ENCODE measurements at places on chromosomes 7 and 10.
A peak's percentile ranks its signal among the peaks of the same experiment; 100 is the strongest.

GRCh38 chr7:16875861-16876260 is 5.9 kb downstream of the AGR3 start:
- DNase-seq: no peak

DNA sequence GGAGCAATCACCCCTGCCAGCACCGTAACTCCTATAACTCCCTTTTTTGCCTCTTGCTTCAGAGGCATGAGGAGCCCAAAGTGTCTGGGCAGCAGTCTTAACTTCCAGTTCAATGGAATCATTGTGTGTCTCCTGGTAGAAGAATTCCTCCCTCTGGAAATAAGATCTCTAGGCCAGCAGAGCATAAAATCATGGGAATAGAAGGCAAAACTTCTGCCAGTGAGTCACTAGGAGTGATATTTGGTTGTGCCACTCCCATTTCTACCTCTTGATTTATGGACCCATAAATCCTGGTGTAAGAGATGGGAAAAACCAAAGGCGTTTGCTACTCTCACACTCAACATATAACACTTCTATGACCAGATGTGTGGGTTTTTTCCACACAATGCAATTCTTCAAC is 104.9 kb upstream of the FAM180A start:
- no peak for DNase-seq

- no peak for DNase-seq
Observed at GRCh38 chr7:154997840-154998370, 5.0 kb downstream of the PAXIP1 start.

GRCh38 chr10:79131836-79132631 is 63.3 kb downstream of the ZMIZ1 start:
- no peak for DNase-seq

- DNase-seq: peak; percentile 3
Observed at GRCh38 chr7:112571852-112572607, 91.2 kb downstream of the LSMEM1 start.

GRCh38 chr7:271266-272107 is 18.5 kb upstream of the FOXL3 start:
- DNase-seq: no peak

GRCh38 chr10:43610636-43611035 is 4.4 kb downstream of the ZNF485 start:
- no peak for DNase-seq

GRCh38 chr10:6386346-6386745 is 183.6 kb downstream of the PFKFB3 start:
- DNase-seq: no peak

GRCh38 chr7:81769891-81770727 is at the start of gene HGF:
Gene HGF (minus strand): TSS chr7:81770047. CDS start chr7:81769971, 76 bp downstream.
- DNase-seq: no peak

GRCh38 chr7:38102507-38102906 is 75.5 kb upstream of the STARD3NL start:
- no peak for DNase-seq

DNA sequence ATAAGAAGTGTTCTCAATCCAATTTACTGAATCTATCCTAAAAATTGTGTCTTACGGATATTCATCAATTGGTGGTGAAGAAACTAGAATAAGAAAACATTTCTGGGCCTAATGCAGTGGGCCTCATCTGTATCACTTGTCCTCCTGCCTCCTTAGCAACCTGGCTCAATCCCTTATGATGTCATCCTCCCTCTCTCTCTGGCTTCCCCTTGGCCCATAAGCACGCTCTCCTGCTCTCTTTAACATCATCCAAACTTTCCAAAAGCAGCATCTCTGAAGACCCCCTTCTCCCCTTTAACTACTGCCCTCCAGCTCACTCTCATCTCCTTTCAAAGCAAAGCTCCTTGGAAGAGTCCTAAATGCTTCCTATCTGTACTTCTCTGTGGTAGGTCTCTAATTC is 4.7 kb upstream of the STN1 start:
- DNase-seq: no peak

DNA sequence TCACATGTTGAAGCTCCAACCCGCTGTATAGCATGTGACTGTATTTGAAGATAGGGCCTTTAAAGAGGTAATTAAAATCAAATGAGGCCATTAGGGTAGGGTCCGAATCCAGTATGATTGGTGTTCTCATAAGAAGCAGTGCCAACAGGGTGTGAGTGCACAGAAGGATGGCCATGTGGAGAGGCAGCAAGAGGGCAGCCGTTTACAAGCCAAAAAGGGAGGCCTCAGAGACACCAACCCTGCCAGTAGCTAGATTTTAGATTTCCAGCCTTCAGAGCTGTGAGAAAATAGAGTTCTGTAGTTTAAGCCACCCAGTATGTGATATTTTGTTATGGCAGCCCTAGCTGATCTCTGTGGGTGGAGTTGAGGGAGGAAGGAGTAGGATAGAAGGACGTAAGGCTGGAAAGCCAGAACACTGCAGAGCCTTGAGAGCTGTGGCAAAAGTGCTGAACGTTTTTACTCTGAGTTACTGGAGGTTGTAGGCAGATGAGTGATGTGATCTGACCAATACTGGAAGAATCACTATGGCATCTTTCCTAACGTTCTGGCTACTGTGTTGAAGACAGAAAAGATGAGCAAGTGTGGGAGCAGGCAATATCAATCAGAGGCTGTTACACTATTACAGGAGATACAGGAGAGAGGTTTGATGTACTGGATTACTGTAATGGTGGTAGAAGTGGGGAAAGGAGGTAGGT is 334.9 kb downstream of the ELMO1 start:
- no peak for DNase-seq
